Astrocyte of the spinal cord (primary cell): ENCODE measurements at places on chromosomes 16 and 17.
A peak's percentile ranks its signal among the peaks of the same experiment; 100 is the strongest.

- peak; percentile 26 for DNase-seq
Measured at GRCh38 chr16:27154705-27155521, 48.4 kb upstream of the KDM8 start.

- DNase-seq = peak; percentile 47
Measured at GRCh38 chr17:76427501-76428231, 25.3 kb downstream of the UBE2O start.

- DNase-seq = no peak
Measured at GRCh38 chr16:23244122-23244521, 58.0 kb upstream of the SCNN1B start.

GRCh38 chr16:71629278-71630016 lies 3.5 kb downstream of the MARVELD3 start:
- DNase-seq = no peak

- no peak for DNase-seq
Measured at GRCh38 chr17:3929764-3930163, 13.5 kb upstream of the P2RX1 start.

- peak; percentile 82 for DNase-seq
Measured at GRCh38 chr17:70848785-70849184, 679.5 kb downstream of the KCNJ2 start.

DNA sequence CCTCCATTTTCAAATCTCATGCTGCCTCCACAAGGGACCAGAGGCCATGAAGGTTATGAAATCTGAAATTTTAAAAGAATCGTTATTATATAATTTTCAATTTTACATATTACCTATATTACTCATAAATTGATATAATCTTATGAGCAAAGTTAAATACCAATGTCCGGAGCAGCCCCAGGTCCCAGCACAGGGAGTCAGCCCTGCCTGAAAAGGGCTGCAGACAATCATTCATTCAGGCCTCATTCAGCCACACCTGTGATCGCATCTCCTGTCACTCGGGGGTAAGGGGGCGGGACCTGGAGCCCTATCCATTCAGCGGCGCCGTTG lies 172.5 kb downstream of the AHSP start:
- no peak for DNase-seq

DNA sequence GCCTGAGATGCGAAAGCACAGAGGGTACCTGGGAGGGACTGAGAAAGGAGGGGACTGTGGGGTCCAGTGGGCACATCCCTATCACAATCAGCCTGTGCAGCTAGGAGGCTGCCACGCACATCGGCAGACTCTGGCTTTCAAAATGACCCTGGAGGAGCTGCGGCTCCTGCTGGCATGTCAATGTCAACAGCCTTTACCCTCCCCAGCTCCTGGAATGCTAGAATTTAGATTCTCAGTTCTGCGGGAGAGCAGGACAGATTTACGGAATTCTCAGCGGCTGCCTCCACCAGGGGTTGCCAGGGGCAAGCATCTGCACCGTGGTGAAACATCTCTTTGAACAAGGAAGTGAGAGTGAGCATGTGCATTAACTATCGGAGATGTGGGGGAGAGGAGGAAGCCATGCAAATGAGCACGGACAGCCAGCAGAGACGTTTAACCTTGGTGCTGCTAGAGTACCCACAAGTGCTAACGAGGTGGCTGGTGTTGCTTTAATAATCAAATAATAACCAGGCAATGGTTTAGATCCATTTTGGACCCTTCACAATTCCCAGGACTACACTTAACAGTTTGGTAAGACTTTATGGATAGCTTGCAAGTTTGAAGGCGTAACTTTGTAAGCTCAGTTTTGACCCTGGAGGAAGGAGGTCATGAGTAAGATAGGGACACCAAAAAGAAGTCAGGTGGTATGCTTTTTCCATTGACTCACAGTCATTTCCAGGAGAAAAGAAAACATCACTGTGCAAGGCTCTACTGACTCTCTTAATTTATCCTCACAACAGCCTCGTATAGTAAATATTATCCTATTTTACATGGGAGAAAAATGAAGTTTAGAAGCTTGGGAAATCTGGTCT lies 54.1 kb downstream of the XYLT1 start:
- peak; percentile 48 for DNase-seq
